Stimulated activated CD4-positive, alpha-beta T cell treated with anti-CD3 and anti-CD28 coated beads, Interleukin-1b, Interleukin-23, amount 100 ng/mL, for 48 hours (primary cell): ENCODE measurements at places on chromosomes 4 and X.

DNA sequence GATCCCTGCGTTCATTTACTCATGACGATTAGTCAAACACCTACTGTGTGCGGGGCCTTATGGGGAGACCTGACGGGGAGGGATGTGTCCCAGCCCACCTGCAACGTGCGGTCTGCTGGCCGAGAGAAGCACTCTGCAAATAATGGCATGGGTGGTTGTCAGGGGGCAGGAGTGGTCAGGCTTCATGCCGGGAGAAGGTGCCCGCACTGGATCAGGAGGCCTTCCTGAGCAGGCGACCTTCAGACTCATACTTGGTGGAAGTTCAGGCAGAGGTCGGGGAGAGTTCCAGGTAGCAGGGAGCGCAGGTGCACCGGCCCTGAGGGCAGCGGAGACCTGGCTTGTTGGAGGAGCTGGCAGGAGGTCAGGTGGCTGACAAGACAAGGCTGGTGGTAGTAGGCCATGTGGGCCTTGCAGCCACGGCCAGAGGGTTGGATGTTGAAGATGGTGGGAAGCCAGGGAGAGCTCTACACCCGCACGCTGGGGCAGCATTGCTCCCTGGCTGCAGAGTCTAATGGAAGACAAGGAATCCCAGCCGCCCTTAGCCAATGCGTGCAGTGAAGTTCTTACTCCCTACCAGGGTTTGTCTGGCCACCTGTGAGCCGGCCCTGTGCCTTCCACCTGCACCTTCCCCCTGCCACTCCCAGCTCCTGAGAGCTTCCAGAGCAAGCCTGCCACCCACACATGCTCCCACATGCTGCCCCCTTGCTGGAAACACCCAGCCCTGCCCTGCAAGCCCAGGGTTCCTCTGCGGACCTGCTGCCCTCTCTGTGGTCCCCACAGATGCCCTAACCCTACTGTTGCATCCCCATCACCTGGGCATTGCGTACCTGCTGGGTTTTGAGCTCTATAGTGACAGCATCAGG is 97.3 kb downstream of the PSAPL1 start:
- DNase-seq = no peak

GRCh38 chrX:108348525-108348924 is 89.7 kb downstream of the COL4A6 start:
- no peak for DNase-seq

GRCh38 chrX:41317477-41318208 is 16.3 kb upstream of the DDX3X start:
- DNase-seq = no peak

- DNase-seq = no peak
Measured at GRCh38 chr4:140743194-140743931, 12.8 kb downstream of the TBC1D9 start.

- no peak for DNase-seq
Measured at GRCh38 chrX:51894697-51895336, 1.4 kb downstream of the MAGED1 start.

- DNase-seq = no peak
Measured at GRCh38 chrX:65536291-65536690, 1.7 kb upstream of the LAS1L start.

GRCh38 chr4:150874338-150875226 is 140.5 kb downstream of the LRBA start:
- DNase-seq = no peak

- no peak for DNase-seq
Measured at GRCh38 chr4:159220353-159220752, 117.5 kb downstream of the RAPGEF2 start.

DNA sequence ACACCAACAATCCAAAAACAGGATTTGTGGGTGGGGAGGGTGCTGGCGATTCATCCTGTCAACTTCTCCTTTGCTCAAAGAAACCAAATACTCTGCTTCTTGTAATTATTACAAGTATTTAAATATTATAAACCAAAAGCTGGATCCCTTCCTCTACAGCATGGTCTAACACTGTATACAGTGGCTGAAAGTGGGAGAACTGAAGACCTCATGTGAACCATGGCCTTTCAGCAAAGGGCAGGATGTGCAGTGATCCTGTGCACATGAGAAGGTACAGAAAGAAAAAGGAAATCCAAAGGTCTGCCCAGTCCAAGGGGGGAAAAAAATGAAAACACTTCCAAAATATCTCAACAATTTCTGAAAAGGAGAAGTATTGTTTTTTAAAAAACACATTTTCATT is 5.3 kb upstream of the CXorf38 start:
- DNase-seq = no peak

DNA sequence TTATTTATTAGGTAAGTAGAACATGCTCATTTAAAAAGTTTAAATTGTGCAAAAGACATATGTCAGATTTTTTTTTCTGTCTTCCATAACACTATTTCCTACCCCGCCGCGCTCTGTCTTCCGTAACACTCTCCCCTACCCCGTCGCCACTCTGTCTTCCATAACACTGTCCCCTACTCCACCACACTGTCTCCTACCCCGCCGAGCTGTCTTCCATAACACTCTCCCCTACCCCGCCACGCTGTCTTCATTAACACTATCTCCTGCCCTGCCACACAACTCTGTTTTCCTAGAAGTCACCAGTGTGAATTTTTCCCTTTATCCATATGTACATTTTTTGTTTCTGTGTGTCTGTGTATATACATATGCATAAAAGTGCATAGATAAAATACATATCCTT is 4.4 kb downstream of the MSMO1 start:
- DNase-seq = no peak

DNA sequence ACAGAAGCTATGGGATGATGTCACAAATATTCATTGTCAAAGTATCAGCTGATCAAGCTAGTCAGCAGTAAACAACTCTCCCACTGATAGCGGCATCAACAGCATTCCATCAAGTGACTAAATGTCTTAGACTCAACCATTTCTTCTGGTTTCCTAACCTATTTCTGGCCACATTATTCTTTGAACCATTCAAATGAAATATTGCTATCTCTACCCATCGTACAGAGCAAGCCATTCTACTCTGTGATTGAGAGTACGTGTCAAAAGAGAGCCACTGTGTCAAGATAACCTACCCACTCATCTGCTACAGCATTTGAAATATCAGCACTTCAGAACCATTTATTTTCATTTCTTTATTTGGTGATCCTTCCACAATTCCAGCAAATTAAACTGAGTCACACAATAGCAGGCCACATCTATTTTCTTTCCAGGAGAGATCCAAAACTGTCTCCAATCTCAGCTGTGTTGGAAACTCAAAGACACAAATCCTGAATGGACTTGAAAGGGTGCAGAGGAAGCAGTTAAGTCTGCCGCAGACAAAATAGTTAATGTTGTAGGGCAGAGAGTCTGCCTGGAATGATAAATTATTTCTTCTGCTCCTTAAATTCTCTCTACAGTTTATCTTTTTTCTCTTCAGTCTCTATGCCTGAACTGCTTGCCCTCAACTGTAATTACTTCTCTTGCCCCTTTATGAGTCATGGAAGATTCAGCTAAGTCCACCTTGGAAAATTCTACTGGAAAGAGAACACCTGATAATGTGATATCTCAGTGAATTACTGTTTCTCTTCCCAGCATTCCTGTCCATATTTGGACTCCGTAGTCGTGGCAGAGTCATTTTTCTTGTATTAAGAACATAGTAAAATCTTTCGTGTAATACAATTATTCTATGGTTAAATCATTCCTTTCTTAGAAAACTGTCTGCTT is 364.8 kb downstream of the PDGFC start:
- no peak for DNase-seq

DNA sequence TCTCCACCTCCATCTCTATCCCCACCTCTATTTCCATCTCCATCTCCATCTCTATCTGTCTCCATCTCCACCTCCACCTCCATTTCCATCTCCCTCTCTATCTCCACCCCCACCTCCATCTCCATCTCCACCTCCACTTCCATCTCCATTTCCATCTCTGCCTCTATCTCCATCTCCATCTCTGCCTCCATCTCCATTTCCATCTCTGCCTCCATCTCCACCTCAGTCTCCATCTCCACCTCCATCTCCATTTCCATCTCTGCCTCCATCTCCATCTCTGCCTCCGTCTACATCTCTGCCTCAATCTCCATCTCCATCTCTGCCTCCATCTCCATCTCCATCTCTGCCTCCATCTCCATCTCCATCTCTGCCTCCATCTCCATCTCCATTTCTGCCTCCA is 40.8 kb upstream of the CHRNA9 start:
- DNase-seq = no peak

DNA sequence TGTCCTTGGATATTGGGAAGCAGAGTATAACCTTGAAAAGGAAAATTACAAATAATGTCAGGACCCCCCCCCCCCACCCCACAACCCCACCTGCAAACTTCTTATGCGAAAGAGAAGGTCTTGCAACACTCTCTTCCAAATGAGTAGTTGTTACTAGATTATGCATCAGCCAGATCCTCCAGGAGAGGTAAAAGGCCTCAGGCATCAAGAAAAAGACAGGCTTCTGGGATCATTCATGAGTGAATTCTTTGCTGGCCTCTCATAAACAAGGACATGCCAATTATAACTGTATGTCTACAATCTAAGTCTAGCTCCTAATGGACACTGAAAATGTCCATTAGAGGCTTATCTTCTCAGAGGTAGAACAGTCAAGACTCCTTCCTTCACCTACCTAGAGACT is 1443.3 kb downstream of the RAPGEF2 start:
- no peak for DNase-seq
